ENCODE measurements at places on chromosomes 12 and 14.

GRCh38 chr14:58145936-58146335 is 6.1 kb downstream of the ARMH4 start:
- no peak for DNase-seq

- DNase-seq = peak; percentile 21
Observed at GRCh38 chr14:103772078-103772712, 56.6 kb downstream of the ZFYVE21 start.

GRCh38 chr14:60648934-60649874 is at the start of gene SIX1:
TSS of gene SIX1 (minus strand) at chr14:60649477. CDS start at chr14:60649189, 288 bp downstream.
- DNase-seq = peak; percentile 28

DNA sequence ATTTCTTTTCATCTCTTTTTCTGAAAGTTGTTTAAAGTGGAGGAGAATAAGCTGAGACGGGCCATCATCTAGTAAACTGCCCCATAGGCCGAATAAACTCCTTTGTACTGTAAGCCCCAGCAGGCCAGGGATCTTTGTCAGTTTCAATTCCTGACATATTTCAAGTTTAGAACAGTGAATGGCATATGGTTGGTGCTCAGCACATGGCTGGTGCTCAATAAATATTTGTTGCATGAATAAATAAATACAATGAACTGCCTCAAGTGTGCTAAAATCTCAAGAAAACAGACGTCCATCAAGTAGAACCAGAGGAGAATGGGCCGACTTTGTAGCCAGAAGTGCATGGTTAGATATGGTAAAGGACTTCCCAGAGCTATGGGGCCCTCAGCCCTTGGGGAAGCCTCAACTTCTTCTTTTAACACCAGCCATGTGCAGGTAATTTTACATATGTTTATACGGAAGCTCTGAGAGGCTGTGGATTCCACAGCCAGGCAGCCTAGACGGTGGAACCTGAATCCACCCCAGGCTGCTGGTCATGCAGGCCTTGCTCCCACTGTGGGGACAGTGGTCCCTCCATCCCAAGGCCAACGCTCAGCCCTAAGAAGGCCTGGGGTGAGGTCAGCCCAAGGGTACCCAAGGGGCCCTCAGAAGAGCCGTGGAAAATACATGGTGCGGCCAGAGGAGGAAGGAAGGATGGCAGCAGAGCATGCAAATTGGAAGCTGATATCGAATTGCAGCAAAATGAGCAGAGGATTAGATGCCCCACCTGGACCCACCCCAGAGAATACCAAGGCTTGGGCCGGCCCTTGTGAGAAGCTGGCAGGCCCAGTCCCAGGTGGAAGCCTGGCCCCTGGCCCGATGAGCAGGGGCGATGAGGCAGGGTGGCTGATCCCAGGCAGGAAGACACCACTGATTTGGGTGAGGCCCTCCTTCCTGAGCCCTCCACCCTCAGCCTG is 8.7 kb upstream of the AQP2 start:
- no peak for DNase-seq

GRCh38 chr12:1935242-1935641 is 16.8 kb upstream of the CACNA2D4 start:
- no peak for DNase-seq

- no peak for DNase-seq
Observed at GRCh38 chr12:19196959-19197630, 67.6 kb downstream of the PLEKHA5 start.

DNA sequence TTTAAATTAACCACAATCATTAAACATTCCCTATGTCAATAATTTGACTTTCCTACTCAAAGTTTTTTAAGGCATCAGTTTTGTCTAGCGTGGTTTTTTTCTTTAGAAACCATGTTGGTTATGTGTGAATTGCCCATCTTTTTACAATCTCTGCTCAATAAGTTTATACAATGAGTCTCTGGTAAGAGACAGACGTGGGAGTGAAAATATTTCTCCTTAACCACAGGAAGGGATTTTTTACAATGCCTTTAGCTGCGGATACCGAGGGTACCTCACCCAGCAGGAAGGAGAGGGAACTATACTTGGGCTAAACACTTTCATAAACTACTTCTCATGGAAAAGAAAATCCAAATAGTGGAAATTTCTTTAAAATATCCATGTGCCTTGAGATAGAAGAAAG is 191.4 kb upstream of the BCL2L14 start:
- no peak for DNase-seq

GRCh38 chr14:96752594-96752993 is 44.6 kb upstream of the VRK1 start:
- no peak for DNase-seq

- no peak for DNase-seq
Observed at GRCh38 chr12:46553266-46553665, 180.7 kb upstream of the SLC38A2 start.

DNA sequence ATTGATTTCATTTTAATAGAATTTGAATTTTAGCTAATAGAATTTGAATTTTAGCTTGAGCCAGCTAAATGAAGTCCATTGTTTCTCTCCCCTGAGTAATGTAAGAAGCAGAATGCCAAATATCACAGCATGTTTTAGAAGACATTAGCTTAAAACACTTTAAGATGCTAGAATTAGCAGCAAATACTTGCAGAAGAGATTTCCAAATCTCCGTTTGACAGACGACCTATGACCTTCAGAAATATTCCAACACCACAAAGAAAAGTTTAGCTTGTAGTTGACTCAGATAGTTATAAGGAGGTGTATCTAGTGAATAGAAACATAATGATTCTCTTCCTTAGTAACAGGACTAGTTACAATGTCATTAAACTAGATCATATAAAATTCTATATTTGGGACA is 51.7 kb upstream of the MYF6 start:
- DNase-seq = no peak

DNA sequence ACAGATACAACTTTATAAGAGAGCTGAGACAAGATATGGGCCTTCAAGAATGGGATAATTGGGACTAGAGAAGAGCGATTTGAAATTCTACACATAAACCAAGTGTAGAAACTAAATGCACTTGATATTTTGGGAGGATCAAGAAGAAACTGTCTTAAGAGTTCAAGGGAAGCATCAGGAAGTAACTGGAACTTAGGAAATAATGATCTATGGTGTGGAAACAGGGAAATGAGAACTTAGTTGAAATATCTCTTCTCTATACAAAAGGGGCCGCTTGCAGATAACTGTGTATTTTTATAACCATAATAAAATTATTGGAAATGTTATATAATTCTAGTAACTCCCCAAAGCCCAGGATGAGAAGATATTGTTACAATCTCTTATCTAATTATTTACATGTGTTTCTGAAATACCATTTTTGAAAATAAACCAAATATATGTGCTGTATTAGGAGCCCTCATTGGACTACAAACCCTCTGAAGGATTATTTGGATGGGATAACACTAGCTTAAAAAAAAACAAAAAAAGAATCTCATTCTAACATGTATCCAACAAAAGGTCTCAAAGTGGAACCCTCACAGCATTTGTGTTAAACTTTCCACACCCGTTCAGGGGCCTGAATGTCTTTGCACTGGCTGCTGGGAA is 84.7 kb upstream of the FLRT2 start:
- DNase-seq = no peak

DNA sequence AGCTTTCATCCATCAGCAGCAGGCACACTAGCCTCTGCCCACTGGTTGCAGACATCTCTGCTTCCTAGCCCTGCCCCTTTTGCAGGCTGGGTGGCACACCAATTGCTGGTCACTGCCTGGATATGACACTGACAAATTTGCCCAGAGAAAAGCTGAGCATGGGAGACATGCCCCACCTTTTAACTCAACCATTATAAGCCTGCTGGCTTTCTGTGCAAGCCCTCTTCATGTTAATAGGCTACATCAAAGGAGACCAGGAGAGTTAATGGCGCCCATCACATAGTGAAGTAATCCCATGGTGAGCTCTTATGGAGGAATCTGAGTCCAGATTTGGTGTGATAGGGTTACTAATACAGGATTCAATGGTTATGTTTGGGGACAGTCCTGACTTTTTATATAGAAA is 139.2 kb downstream of the KICS2 start:
- DNase-seq = no peak

- peak; percentile 74 for DNase-seq
Observed at GRCh38 chr12:5592310-5592709, 160.4 kb downstream of the NTF3 start.

DNA sequence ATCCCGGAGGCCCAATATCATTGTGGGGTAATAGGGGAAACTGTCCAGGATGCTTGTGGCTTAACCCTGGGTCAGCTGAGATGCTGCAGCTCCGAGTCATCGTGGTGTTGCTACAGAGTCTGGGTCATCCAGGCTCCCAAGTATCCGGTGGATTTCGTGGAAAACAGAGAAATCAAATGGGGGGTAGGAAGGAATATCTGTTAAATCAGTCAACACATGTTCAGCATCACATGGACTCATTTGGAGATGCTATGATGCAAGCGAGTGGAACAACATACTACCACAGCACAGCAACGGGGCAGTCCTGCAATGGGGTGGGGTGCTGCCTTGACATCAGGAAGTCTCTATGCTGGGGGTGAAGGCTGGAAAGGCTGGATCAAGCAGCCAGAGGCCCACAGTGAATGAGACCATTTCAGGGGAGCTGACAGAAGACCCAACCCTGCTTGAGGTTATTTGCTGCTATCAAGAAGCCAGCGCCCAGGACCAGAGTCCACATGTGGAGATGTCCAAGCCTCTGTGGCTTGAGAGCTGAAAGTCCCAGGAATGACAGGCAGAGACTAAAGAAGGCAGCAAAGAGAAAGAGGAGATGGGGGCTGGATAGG is 22.9 kb downstream of the VDR start:
- DNase-seq = no peak

DNA sequence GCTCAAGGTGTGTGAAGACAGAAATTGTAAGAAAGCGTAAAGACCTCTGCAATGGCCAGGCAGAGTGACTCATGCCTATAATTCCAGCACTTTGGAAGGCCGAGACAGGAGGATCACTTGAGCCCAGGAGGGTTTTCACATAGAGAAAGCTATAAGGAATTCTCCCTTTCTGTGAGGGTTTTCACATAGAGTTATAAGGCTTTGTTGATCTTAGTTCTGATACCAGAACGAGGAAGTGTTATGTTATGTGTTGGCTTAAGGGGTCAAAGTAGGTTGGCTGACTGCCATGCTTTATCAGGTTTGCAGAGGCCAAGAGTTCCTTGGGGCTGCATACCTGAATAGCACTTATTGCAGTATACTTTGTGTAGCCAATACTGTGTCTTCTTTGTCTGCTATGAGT is 139.1 kb downstream of the ERC1 start:
- peak; percentile 52 for DNase-seq

- DNase-seq = no peak
Observed at GRCh38 chr12:57717131-57717530, 21.4 kb downstream of the AGAP2 start.

DNA sequence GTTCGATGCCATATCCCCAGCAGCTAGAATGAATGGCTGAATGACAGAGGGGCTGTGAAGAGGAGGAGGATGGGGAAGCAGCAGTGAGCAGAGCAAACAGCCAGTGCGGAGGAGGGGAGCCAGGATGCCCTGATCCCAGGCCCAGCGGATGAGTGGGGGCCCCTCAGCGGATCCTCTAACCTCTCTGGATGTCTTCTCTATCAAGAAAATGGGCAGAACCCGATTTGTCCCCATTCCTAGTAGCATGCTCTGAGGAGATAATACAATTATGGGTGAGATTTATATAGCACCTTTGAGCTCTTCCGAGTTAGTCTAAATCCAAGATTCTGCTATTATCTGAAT is 30.0 kb upstream of the RPLP0 start:
- DNase-seq = no peak

DNA sequence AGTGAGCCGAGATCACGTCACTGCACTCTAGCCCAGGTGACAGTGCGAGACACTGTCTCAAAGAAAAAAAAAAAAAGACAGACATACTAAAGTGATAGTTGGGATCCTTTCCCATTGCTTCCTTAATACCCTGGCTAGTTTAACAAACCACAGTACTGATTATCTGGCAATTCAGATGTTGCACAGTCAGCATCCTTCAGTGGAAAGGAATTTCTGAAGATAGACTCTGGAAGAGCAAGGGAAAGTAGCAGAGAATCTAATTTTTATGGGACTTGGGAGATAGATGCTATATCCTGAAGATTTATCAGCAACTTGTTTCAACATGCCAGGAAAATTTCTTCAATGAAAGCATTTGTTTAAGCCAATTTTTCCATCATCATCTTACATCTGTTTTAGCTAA is 6.5 kb upstream of the PPFIBP1 start:
- DNase-seq = no peak

GRCh38 chr12:79939728-79940310 is 4.9 kb upstream of the PPP1R12A start:
- DNase-seq = no peak

DNA sequence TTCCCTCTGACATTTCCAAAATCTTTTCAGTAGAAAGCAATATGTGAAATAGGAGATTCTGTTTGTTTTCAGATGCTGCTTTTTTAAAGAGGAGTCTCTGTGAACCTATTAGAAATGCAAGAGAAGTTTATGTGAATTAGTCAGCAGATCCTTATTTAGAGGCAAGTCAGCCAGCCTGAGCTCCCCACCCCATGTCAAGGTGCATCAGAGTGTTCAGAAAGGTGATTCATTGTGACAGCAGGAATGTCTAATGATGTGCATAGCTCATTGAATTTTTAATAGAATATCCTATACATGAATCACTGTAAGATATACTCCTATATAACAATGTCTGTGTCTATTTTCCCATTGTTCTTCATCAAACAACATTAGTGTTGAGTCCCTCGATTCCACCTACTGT is 1222.4 kb upstream of the USP15 start:
- no peak for DNase-seq

- peak; percentile 16 for DNase-seq
Observed at GRCh38 chr12:107917912-107918800, 143.7 kb downstream of the ASCL4 start.

GRCh38 chr14:68140806-68141205 is 321.2 kb downstream of the RAD51B start:
- no peak for DNase-seq

DNA sequence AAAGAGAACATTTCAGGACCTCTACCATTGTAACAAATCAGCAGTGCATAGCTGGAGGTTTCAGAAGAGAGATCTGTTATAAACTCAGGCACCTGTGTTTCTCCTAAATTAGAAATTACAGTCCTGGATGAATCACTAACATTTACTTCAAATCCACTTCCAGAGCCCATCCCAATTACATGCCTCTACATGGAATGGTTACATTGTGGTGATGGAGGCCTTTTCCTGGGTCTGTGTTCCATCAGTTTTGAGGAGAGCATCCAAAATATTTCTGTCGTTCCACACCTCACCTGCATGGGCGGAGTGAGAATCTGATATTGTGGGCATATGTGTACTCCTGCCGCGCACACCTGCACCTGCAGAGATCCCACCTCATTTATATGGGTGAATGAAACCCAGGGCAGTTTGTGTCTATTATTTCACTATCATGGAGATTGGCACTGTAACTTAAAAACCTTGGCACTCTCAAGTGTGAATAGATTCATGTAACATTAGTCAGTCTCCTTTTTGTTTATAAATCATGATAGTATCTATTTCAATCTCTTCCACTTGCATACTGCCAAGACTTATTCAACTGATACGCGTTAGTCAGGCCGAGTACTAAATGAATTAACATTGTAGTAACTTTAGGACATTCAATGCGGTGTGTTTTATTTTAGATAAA is 215.1 kb upstream of the FAR2 start:
- DNase-seq = no peak

GRCh38 chr12:59928416-59928815 is 332.6 kb downstream of the SLC16A7 start:
- DNase-seq = no peak
